ENCODE measurements at places on chromosomes 6 and 20.
A peak's percentile ranks its signal among the peaks of the same experiment; 100 is the strongest.

DNA sequence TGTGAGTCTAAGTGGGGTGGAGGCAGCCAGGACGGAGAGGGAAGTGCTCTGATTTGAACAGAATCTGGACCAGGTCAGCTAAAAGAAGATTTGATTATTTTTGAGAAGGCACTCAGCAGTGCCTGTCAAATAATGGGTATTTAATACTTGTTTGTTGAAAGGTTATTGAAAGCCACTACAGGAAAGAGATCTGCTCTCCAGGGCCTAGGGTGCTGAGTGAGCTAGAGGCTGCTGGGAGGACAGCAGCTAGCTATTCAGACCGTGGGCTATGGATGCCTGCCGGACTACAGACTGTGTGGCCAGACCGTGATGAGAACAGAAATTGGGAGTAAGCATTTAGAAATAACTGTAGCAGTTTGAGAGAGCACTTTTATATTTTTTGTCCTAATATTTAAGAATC is 8.8 kb downstream of the SLC35F1 start:
- DNase-seq: no peak

GRCh38 chr6:31822036-31822821 is 5.3 kb upstream of the HSPA1B start:
- peak; percentile 76 for DNase-seq

DNA sequence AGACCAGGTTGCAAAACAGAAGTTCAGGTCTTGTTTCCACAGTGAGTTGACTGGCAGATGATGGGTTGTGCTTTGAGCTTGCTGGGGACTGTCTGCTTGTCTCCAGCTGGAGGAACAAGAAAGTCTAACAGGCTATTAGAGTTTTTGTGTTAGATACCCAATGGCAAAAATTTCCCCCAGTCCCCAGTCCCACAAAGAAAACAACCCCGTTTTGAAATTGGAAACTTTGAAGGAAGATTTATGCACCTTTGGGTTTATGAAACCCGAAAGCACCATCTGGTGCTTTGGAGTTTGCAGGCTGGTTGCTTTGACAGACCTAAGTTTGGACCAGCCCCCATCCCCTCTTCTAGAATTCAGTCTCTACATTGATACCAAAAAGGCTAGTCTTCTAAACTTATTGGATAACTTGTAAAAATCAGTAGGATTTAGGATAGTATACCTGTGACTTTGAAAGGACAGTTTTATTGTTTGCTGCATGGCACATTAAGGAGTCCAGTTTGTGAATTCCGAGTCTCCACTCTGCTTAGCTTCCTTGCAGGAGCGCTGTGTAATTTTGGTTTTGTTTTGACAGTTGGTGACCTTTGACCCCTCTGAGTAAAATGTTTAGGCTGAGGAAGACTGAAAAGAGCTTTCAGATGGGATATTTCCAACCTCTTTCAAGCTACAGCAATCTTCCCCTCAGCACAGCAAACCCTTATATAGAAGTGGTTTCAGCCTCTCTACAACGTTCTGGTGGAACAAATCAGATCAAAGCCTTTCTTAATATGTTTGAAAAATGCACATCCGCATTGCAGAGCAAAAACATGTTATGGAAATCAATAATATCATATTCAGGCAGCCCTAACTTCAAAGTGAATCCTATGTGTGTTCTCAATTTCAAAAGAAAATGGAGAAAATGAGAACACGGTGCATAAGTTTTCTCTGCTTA is 25.5 kb upstream of the PRL start:
- no peak for DNase-seq

DNA sequence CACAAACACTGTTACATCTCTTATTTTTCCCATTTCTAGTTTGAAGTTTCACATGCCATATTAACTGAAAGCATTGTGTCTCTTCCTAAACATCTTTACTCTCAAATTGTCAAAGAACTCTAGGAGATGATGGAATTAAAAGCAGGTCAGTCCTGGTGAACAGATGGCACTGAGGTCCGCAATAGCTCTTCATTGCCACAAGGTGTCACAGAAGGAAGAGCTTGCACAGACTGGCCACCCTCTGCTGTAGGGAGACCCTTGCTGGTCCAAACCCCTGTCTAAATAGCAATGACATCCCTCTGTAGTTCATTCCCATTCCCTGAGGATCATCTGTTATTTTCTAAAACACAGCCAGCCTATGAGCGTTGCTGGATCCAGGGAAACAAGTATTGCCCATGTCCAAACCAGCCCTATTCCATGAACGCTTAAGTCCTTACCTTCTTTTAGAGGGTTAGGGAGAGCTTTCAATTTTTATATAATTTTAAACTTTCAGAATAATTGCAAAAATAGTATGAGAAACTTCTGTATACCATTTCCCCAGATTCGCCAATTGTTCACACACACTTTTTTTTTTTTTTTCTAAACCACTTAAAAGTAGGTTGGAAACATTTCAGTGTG is 10.1 kb upstream of the HDAC2 start:
- DNase-seq: peak; percentile 69

DNA sequence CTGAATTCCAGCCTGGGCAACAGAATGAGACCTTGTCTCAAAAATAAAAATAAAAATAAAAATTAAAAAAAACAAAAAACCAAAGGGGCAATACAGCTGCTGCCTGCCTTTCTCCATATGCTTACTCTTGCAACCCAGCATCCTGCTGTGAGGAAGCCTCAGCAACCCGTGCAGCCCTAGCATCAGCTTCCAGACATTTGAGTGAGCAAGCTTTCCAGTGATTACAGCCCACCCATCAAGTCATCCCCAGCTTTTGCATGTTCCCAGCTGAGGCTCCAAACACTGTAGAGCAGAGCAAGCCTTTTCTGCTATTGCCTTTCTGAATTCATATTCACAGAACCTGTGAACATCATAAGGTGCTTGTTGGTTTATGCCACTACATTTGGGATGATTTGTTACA is 93.8 kb downstream of the SASH1 start:
- DNase-seq: no peak

DNA sequence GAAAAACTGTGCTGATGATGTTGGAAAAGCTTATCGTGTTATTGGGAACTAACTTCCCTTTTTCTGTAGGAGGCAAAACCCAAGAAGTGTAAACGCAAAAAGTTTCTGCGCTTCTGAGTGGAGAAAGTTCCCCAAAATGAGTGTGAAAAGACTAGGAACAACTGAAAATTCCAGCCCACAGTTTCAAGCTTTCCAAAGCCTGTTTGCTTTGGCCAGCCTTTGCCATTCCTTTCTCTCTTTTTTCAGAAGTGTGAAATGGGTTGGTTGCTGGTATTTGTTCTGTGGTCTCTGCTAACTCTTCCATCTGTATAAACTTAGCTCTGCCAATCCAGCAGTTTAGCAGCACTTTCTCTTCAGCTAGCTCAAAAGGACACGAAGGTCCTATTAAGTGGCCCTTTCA is 491.3 kb downstream of the MAFB start:
- no peak for DNase-seq

GRCh38 chr20:58064411-58065010 is 163.9 kb downstream of the ANKRD60 start:
- DNase-seq: no peak

DNA sequence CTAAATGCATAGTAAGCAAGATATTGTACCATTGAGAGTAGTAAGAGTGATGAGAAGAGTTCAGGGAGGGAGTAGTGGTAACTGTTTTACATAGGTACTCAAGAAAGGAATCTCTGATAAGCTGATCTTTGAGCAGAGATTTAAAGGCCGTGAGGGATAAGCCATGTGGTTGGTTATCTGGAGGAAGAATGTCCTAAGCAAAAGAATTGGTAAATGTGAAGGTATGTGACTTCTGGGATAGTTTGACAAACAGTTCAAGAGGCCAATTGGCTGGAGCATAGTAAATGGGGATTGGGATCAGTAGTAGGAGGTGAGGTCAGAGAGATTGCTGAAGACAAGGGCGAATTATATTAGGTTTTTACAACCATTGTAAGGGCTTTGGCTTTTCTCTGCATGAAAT is 40.1 kb downstream of the PLCB1 start:
- DNase-seq: no peak

DNA sequence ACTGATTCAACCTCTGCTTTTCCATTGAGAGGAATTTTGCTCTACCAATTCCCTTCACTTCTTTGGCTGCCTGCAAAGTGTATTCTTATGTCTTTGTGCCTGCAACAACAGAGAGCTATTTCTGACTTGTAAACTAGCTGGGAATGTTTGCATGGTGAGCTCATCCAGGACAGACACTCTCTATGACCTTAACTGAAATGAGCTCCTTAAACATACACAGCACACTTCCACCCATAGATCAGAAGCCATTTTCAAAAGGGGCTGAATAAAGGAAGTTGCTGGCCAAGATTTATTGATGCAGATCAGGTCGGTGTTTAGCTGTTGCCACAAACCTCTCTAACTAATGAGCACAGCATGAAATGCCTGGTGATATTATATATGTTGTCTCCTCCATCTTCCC is 377.7 kb downstream of the BTBD9 start:
- DNase-seq: no peak

- DNase-seq: no peak
Measured at GRCh38 chr20:1875762-1876161, 19.4 kb upstream of the SIRPA start.

DNA sequence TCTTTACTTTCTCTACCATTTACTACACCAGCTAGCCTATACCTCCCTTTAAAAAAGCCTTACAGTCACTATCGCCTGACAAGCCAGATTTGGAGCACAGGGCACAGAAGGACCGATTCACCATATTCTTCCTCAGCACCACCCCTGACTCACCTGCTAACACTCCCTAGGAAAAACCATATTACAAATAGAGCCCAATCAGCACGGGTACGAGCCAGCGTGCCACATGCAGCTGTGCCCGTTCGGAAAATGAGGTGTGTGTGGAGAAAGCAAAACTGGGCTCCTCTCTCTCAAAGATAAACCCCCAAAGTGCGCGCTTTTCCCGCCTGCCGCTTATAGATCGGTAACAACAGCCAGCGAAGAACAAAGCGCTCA is 1.2 kb downstream of the SYNCRIP start:
- no peak for DNase-seq

GRCh38 chr20:50501972-50502745 is 8.0 kb upstream of the PTPN1 start:
- DNase-seq: no peak

- DNase-seq: no peak
Measured at GRCh38 chr20:5863040-5863833, 87.1 kb downstream of the TRMT6 start.

- DNase-seq: no peak
Measured at GRCh38 chr6:111727041-111727440, 121.4 kb upstream of the TRAF3IP2 start.

DNA sequence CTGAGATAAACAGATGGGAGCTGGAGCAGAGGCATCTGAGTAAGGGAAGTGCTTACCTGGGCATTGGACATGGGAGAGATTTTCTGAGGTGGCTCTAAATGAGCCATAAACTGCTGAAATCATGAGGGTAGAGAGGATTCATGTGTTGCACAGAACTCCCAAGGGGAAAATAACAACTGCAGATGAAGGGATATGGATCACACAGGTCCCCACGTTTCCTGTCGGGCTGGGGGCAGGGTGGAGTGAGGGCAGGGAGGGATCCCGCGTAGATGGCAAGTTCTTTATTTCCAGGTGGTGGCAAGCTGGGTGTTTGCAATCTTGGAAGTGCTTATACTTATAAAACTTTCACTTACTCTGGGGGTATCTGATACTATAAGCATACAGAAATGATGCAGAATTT is 422.6 kb upstream of the FLRT3 start:
- DNase-seq: no peak

GRCh38 chr6:106128981-106129781 is 43.0 kb downstream of the PRDM1 start:
- no peak for DNase-seq

GRCh38 chr6:125951323-125951722 is 5.2 kb upstream of the HINT3 start:
- DNase-seq: no peak

DNA sequence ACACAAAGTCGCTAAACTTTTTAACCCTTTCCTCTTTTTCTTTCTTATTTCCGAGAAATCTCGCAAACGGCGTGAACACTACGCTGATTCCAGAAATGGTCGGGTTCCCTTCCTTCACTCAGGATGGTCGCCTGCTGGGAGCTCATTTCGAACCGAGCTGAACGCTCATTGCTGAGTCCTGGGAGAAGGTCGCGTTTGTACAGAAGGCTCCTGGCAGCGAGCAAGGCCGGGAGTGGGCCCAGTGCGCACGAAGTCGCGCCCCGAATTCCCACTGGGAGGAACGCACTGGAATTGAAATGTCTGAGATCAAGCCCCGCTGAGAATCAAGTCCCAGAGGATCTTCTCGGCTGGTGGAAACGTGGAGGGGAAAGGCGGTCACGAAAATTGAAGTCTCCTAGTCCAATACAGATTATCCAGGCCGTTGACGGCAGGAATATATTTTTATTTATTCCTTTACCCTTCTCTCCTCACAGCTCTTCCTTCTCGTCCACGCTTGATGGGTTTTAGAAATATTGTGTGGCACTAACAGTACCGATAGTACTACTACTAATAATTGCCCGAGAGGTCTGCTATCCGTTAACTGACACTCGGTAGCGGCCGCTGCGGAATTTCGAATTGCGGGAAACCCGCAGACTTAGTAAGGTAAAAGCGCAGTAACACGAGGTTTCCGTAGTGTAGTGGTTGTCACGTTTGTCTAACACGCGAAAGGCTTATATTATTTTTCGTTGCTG is 207.2 kb upstream of the ZNF184 start:
- DNase-seq: no peak

DNA sequence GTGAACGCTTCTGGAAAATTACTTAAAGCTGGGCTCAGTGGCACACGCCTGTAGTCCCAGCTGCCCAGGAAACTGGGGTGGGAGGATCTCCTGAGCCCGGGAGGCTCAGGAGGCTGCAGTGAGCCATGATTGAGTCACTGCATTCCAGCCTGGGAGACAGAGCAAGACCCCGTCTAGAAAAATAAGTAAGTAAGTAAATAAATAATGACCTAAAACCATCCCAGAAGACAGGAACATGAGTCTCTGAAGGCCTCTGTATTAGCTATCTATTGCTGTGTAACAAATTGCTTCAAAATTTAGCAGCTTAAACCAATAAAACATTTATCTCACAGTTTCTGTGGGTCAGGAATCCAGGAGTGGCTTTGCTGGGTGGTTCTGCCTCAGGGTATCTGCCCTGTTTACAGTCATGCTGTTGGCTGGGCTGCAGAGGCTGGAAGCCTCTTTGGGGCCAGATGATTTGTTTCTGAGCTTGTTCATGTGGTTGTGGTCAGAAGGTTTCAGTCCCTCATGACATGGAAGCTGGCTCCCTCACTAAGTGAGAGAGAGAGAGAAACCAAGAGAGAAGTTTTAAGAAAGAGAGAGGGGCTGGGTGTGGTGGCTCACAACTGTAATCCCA is 48.4 kb upstream of the NCOA3 start:
- DNase-seq: no peak

DNA sequence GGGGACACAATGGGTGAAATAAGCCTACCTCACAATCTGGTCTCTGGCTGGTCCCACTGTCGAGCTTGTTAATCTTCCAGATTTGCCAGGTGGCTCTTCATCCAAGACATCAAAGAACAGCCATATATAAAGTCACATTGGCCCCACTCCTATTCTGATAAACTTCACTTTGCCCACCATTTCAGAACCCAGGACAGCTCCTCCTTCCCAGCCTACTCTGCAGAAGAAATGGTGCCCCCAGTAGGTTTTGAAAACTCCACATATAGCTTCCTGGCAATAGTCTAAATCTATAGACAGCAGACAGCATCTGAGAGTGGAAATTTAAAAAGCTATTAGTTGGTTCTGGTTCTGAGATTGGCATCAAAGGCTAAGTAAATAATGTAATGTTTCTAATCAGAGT is 143.1 kb upstream of the PCSK2 start:
- no peak for DNase-seq
